ENCODE measurements at places on chromosomes 6 and 20. TPM values are rescaled to one million over a fixed set of nuclear protein-coding genes. Genes with fewer than 3 reads are reported as not detected.

TSBP1 gene
- not detected for polyA plus RNA-seq

DNMT3B gene
- 1.1 TPM for polyA plus RNA-seq

SLC22A2 gene
- polyA plus RNA-seq, result not detected

LY6G5C gene
- polyA plus RNA-seq, result 2.0 TPM

RSPH3 gene
- polyA plus RNA-seq, result 2.3 TPM

TNXB gene
- polyA plus RNA-seq, result 8.1 TPM

PRRT1 gene
- 0.61 TPM for polyA plus RNA-seq

TRDN gene
- not detected for polyA plus RNA-seq

DNA sequence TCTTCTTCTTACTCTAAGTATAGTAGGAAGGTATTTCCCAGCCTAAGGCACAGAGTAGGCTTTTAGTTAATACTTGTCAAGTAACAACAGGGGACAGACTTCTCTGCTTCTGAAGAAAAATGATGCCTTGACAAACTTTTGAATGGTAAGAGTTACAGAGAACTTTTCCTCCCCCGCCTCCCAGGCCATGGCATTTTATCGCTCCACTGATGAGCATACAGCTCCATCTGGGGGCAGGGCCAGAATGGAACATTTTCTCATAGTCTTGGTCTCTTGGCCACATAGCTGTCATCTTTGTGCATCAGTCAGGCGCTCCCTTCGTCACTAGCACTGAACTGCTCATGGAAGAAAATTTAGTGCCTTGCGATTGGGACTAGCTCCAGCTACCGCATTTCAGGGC lies 1066.8 kb upstream of the CITED2 start:
- peak; percentile 67 for DNase-seq

DNA sequence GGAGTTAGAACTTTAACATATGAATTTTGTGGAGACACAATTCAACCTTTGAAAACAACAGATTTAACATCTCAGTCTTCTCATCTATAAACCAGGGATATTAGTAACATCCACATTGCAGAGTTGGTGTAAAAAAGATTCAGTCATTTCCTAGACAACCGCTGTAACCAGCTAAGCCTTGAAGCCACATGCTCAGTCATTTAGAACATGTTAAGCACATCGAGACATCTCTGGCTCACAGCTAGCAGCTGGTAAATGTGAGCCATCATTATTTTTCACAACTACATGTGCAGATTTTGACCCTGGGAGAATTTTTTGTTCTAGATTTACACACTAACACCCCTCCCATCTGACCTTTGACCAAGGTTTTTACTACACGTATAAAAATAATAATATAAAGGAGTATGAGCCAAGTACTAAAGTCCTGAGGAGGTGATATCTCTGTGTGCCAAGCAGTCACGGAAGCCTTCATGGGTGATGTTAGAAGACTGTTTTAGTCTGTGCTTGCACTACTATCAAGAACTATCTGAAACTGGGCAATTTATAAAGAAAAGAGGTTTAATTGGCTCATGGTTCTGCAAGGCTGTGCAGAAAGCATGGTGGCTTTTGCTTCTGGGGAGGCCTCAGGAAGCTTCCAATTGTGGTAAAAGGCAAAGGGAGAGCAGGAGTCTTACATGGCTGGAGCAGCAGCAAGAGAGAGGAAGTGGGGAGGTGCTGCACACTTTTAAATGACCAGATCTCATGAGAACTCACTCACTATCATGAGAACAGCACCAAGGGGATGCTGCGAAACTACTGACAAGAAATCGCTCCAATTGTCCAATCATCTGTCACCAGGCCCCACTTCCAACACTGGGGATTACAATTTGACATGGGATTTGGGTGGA lies 48.7 kb upstream of the IL20RA start:
- no peak for DNase-seq

DNA sequence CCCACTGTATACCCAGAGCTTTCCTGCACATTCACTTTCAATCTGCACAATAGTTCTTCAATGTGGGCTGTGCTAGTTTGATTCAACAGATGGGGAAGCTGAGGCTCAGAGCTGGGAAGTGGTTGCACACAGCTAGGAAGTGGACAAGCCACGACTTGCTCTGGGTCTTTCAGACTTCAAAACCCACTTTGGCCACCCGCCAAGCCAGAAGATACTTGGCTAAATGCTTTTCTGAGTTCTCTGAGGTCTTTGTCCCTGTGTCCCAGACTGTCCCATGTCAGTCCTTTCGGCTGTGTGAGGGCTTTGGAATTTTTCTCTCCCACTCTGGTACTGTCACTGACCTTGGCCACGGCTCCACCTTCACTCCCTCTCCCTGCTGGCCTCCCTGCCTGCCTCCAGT lies 10.6 kb downstream of the PDYN start:
- DNase-seq, result no peak

DNA sequence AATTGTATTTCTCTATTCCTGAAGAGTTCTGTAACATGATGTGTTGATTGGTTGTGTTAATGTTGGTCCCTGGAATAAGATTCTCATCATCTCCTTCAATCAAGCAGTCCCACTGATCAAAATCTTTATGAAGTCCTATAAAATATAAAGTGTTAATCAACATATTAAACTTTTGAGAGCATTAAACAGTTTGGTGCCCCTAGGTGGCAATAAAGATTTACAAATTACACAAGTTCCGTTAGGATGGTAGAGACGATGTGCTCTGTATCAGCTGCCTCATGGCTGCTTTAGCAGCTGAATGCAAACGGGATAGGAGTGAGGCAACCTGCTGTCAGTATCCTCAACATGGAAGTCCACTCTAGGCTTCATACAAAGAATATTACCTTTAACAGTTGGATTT lies 16.9 kb downstream of the TDRD6 start:
- DNase-seq, result peak; percentile 33

DNA sequence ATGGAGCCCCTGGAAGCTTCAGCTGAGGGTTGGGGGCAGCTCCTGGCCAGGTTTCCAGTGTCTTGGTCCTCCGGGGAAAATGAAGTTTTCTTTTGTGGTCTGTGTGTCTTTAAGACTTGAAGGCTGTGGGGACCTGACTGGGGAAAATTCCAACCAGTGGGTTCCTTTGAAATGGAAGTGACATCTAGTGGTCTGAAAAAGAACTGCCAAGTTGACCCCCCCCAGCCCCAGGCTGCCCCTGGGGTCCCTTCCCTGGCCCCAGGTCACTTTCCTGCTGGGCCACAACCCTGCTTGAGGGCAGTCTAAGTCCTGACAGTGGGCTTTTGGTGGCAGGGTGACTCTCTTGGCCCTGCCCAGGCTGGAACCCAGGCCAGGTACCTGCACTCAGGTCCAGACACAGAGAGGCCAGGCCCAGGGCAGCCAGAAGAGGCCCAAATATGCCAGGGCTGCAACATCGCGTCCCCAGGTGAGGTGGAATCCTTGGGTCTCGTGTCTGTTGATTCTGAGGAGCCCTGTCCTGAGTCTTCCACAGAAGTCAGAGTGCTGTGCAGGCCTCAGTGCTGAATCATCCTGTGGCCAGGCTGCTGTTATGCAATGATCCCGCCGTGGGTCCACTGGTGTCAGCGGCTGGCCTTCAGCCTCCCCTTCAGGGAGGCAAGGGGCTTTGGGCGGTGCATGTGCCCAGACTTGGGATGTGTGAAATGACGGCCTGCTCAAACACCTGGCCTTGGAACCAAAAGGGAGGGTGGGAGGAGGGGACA lies 68.4 kb downstream of the VEGFA start:
- peak; percentile 77 for DNase-seq

DNA sequence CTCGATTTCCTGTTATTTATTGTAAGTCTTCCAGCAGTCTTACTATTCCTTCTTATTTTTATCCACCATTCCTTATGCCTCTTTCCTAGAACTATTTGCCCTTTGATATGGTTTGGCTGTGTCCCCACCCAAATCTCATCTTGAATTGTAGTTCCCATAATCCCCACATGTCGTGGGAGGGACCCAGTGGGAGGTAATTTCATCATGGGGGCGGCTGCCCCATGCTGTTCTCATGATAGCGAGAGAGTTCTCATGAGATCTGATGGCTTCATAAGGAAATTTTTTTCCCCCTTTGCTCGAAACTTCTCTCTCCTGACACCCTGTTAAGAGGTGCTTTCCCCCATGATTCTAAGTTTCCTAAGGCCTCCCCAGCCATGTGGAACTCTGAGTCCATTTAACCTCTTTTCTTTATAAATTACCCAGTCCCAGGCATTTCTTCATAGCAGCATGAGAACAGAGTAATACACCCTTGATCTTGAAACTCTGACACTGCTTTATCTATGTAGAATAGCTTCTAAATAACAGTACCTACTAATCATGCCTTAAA lies 48.8 kb downstream of the PLN start:
- peak; percentile 12 for DNase-seq

- DNase-seq, result no peak
Measured at GRCh38 chr20:39082622-39083398, 120.7 kb downstream of the DHX35 start.

All from fibroblast of lung (primary cell).